ENCODE measurements at places on chromosomes 7 and 10.

DNA sequence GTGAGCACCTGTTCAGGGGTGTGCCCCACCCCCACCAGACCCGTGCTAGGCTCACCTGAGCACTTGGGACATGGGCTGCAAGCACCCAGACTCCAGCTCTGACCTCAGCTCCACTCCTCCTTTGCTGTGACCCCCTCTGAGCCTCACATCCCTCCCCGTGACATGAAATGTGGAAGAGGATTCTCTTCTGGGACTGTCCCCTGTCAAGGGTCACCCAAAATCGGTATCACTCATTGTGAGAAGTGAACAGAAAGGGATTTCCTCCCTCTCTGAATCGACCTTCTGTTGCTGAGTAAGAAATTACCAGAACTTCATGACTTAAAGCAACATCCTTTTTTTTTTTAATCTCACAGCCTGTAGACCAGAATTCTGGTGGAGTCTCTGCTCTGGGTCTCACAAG is 6.2 kb upstream of the CHST15 start:
- no peak for DNase-seq

DNA sequence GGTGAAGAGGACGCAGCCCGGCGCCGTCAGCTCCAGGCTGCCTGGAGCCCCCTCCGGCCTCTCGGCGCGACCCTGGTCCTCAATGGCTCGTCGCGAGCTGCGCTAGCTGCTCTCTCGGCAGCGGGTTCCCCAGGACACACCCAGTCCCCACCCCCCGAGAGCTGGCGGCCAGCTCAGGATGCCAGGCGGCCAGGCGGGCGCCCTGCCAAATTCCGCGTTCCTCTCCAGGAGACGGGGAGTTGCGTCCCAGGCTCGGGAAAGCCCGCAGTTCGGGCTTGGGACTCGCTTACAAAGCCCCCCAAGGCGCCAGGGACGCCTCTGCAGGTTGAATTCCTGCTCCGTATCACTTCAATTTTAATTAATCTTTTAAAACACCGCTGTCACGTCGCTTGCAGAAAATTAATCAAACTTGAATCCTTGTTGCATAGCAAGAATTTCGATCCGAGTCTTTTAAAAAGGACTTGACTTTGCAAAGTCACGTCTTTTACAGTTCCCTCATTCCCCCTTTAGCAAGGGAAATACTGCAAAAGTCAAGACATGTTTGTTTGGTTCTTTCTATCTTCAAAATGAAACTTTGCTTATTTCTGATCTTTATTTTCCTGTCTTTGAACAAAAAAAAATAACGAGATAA is 28.2 kb downstream of the SKIDA1 start:
- DNase-seq: peak; percentile 90

- DNase-seq: no peak
Observed at GRCh38 chr7:85525676-85526075, 338.8 kb upstream of the SEMA3D start.

GRCh38 chr10:120508393-120508792 is 51.4 kb downstream of the PLPP4 start:
- DNase-seq: no peak

DNA sequence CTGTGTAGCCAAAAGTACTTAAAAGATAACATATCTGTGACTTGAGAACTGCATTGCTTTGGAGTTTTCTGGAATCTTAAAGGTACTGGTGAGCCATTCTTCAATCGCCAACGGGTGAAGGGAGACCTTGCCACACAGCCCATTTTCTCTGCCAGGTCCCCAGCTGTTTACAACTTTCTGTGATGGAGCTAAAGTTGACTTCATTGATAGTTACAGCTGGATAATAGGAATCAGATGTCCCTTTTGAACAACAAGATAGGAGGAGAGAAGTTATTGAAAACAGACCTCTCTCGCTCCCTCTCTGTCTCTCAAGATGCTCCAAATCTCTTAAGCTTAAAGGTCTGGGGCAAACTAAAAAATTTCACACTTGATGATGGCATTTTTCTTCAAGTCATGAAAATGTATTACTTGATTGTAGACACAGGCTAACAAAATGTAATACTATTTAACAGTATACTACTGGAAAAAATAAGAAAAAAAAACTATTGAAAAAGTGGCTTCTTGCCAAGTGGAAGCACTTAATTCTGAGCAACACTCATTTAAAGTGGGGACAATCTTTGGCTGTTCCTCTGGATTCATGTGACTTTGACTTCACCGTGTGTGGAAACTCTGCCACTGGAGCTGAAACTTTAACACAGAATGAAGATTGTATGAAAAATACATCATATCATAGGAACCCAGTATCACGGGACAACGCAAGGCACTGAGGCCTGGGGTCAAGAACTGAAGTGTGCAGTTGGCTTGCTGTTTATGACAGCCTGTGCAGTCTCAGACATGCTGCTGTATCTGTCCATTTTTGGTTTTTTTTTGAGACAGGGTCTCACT is 78.4 kb upstream of the AFAP1L2 start:
- no peak for DNase-seq
